ENCODE measurements at places on chromosomes 1 and 21. TPM values are rescaled to one million over a fixed set of nuclear protein-coding genes. Genes with fewer than 3 reads are reported as not detected.
A peak's percentile ranks its signal among the peaks of the same experiment; 100 is the strongest.

DNA sequence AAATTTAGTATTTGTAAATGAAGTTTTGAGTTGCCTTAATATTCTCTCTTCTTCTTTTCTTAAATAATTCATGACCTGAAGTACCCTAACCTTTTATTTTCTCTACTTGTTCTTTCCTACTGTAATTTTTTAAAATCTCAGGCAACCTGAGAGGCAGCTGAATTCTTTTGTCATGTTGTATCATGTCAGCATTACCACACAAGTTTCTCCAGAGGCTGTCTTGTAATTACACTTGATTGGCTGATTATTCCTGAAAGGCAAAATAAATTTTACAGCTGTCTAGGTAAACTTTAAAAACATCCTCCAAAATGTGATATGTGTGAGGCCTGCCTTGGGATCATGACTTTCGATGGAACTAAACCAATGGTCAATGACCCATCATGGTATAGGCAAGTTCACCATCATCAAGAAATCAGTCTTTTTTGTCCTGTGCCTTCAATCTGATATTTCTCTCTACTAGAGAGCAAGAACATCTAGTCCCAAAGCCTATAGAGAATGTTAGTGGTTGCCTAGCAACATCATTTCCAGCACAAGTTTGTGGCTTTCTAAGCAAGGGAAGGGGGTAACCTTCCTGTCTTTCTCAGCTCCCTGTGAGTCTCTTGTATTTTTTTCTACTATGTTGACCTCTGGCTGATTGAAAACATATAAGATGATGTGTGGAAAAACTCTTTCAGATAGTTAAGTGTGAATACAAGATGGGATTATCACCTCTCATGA is 115.5 kb downstream of the GABPA start:
- DNase-seq, result no peak
- no peaks in the 10 kb centered on the region for H3K36me3 ChIP-seq
- H3K27me3 ChIP-seq, result no peaks in the 10 kb centered on the region
- H3K27ac ChIP-seq, result no peak overlapping the region
- H3K4me1 ChIP-seq, result no peaks in the 10 kb centered on the region

DNA sequence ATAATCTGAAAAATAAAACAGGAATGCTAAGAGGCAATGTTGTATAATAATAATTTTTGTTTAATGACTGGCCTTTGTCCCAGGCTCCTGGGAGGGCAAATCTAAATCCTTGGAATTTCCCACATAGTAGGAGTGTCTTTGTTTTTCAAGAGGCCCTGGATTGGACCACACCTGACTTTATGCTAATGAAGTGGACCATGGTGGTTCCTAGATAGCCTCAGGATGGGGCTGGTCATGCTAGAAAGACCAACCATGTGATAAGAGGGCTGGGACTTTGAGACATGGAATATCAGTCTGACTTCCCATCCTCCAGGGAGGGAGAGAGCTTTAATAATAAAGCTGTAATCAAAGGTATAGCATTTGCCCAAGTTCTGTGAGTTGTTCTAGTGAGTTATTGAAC is 138.2 kb upstream of the RAB4A start:
- H3K27ac ChIP-seq, result no peak overlapping the region
- H3K36me3 ChIP-seq, result no peaks in the 10 kb centered on the region
- no peak overlapping the region for H3K4me3 ChIP-seq
- DNase-seq, result no peak

GRCh38 chr1:229482511-229482910 is 25.6 kb downstream of the NUP133 start:
- DNase-seq, result no peak
- H3K27me3 ChIP-seq, result no peaks in the 10 kb centered on the region
- no peaks in the 10 kb centered on the region for H3K4me1 ChIP-seq
- H3K27ac ChIP-seq, result no peak overlapping the region

DNA sequence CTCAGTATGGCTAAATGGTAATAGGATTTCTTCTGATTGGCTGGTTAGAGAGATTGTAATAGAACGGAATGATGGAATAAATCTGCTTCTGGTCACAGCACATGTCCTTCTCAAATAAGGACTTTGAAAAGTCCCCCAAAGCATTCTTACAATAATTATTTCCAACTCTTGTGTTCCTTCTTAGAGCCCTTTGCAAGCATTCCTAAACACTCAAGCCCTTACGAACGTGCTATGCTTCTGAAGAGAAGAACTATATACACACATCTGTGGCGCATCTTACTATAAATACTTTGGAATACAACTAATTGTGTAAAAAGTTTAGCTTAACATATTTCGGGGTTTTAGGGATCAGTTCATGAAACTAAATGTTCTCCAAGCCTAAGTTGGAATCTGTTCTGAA is 25.6 kb downstream of the CLIC4 start:
- H3K4me1 ChIP-seq, result no peaks in the 10 kb centered on the region
- H3K36me3 ChIP-seq, result no peaks in the 10 kb centered on the region
- no peak overlapping the region for H3K27ac ChIP-seq
- no peak for DNase-seq
- H3K4me3 ChIP-seq, result no peak overlapping the region

Gene ERMAP
- 5.0 TPM for polyA plus RNA-seq

Gene SLC6A9
- 0.82 TPM for polyA plus RNA-seq

- H3K27ac ChIP-seq, result no peak overlapping the region
- no peak for DNase-seq
- H3K4me1 ChIP-seq, result peaks cover 6% of the 10 kb centered on the region
- H3K4me3 ChIP-seq, result no peak overlapping the region
- H3K36me3 ChIP-seq, result no peaks in the 10 kb centered on the region
These were observed 15.6 kb upstream of the MAP10 start for GRCh38 chr1:232789651-232790050.

GRCh38 chr1:228334954-228335353 is 71.7 kb downstream of the TRIM11 start:
- H3K4me1 ChIP-seq, result no peaks in the 10 kb centered on the region
- no peak overlapping the region for H3K27ac ChIP-seq
- no peak for DNase-seq
- peaks cover 26% of the 10 kb centered on the region for H3K36me3 ChIP-seq
- no peak overlapping the region for H3K4me3 ChIP-seq

DNA sequence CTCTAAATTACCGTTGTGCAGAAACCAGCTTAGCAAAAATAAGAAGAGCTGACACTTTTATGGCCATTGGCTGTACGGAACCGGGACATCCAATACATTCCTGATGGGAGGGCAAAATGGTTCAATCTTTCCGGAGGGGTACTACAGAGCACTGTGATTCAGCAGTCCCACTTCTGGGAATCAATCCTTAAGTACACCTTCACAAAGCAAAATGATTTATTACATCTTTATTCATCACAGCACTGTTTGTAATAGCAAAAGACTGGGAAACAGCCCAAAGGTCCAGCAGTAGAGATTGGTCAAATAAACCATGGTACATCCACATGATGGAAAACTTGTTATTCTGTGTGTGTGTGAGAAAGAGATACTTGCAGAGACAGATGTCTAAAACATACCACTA is 9.7 kb downstream of the GNG12 start:
- H3K4me1 ChIP-seq, result no peaks in the 10 kb centered on the region
- no peak overlapping the region for H3K4me3 ChIP-seq
- DNase-seq, result no peak
- H3K27me3 ChIP-seq, result peaks cover 4% of the 10 kb centered on the region
- no peak overlapping the region for H3K27ac ChIP-seq

GRCh38 chr1:21623410-21623961 is 45.7 kb downstream of the RAP1GAP start:
- H3K27me3 ChIP-seq, result peaks cover 15% of the 10 kb centered on the region
- DNase-seq, result no peak
- no peak overlapping the region for H3K27ac ChIP-seq

Gene SEC16B
- polyA plus RNA-seq, result 1.6 TPM

DNA sequence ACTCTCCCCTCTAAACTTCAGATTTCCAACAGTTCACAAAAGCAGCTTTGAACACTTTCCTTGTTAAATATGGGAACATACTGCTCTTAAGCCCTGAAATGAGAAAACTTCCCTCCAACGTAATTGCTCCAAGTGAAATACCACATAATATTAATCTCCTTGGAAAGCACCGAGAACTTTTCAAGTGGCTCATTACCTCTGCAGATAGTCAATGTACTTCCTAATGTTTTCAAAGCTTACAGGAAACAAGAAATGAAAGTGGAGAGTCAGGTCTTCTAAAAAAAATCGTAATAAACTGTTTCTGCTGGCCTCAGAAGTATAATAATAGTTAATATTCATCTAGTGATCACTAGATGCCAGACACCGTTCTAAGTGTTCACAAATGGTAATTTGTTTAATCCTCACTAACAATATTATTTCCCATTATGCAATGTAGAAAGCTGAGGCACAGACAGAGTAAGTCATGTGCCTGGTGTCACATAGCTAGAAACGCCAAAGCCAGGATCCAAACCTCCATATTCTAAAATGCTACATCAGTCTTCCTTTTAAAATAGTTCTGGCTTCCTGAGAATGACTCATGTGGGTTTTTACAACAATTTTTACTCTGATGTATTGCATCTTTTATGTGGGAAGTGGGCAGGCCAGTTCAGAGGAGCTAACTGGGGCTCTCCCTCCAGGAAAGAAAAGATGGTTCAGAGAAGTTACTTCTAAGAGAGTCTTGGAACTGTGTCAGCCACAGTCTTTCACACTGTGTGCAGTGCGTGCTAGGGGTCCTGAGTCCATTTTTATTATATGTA is 177.2 kb downstream of the PLPPR4 start:
- H3K4me1 ChIP-seq, result no peaks in the 10 kb centered on the region
- no peak overlapping the region for H3K4me3 ChIP-seq
- no peak for DNase-seq
- no peak overlapping the region for H3K27ac ChIP-seq
- H3K27me3 ChIP-seq, result no peaks in the 10 kb centered on the region
- H3K36me3 ChIP-seq, result no peaks in the 10 kb centered on the region

- H3K27ac ChIP-seq, result no peak within 1 kb of the TSS
- H3K4me3 ChIP-seq, result no peak within 1 kb of the TSS
- peaks cover 99% of the 10 kb centered on the region for H3K27me3 ChIP-seq
These were observed at the start of gene OLIG2 for GRCh38 chr21:33025489-33026442. Gene OLIG2, plus strand, starts transcription at chr21:33025935. Its CDS starts 928 bp downstream, at chr21:33026863.

Gene KCNQ4
- 1.1 TPM for polyA plus RNA-seq

Gene PTGS2
- 1.5 TPM for polyA plus RNA-seq

DNA sequence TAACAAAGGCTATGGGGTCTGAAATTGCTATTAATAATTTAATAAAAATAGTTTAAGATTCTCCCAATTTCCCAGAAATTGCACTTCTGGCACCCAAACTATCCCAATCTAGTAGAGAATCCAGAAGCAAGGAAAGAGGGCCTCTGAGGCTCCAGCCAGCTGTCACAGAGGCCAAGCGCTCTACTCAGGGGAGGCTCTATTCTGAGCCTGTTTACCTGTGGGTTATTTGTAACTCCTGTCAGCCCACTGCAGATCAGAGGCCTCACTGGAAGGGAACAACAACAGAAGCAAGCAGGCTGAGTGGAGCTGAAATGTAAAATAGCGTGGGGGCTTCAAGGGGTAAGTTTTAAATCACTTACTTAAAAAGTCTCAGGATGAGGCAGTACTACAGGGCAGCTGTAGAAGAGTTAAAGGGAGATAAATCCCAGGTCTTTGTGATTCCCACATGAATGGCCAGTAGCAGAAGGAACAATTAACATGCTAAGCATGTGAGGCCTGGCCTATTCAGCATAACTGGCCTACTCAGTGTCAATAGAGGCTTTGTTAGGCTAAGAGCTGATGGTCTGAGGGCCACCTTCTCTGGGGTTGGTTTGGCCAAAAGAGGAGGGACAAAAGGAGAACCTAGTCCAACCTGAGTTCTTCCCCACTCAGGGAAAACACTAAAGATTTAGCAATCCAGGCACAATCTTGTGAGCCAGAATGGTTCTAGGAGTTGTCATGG is 12.8 kb downstream of the ZNF687 start:
- H3K4me1 ChIP-seq, result no peaks in the 10 kb centered on the region
- no peaks in the 10 kb centered on the region for H3K27me3 ChIP-seq
- no peak for DNase-seq
- H3K4me3 ChIP-seq, result no peak overlapping the region
- no peak overlapping the region for H3K27ac ChIP-seq

Gene CLIC6
- 22.6 TPM for polyA plus RNA-seq

- no peak for DNase-seq
- peaks cover 35% of the 10 kb centered on the region for H3K4me1 ChIP-seq
- H3K4me3 ChIP-seq, result no peak overlapping the region
- no peak overlapping the region for H3K27ac ChIP-seq
These were observed 216.0 kb downstream of the S1PR1 start for GRCh38 chr1:101452825-101453224.

DNA sequence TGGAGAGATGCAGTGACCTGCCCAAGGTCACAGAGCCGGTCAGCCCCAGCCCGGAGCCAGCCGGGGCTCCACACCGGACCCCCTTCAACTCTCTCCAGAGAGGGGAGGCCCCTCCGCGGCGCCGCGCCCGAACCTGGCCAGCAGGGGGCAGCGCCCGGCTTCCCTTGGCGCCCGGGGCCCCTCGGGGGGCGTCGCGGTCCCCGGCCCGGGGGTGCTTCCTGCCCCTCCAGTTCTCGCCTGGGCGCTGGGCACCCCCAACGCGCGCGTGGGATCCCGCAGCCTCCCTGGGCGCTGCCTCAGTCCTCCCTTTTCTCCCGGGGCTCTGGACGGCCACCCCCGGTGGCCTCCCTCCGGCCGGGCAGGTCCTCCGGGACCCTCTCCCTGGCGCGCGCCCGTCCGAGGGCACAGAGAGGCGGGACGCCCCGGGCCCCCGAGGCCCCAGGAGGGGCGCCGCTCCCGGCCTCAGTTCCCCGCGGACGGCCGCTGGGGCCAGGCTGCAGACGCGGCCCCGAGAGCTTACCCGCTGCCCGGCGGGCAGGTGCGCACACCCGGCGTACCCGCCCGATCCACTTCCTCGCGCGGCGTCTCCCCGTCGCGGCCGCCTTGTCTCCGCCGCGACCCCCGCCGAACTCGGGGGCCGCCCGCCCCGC is 406 bp downstream of the HTR1D start:
- H3K27me3 ChIP-seq, result peaks cover 30% of the 10 kb centered on the region
- H3K4me3 ChIP-seq, result peak overlapping the region; percentile 31
- H3K27ac ChIP-seq, result no peak overlapping the region
- peak; percentile 2 for DNase-seq

Gene APOBEC4
- 0.02 TPM for polyA plus RNA-seq

GRCh38 chr1:243731301-243731891 is 118.6 kb downstream of the AKT3 start:
- H3K4me1 ChIP-seq, result peaks cover 4% of the 10 kb centered on the region
- H3K4me3 ChIP-seq, result no peak overlapping the region
- no peaks in the 10 kb centered on the region for H3K27me3 ChIP-seq
- peaks cover 12% of the 10 kb centered on the region for H3K36me3 ChIP-seq

GRCh38 chr1:245812278-245812677 is 657.5 kb downstream of the KIF26B start:
- H3K27me3 ChIP-seq, result no peaks in the 10 kb centered on the region
- no peak for DNase-seq
- no peaks in the 10 kb centered on the region for H3K4me1 ChIP-seq
- H3K36me3 ChIP-seq, result no peaks in the 10 kb centered on the region

DNA sequence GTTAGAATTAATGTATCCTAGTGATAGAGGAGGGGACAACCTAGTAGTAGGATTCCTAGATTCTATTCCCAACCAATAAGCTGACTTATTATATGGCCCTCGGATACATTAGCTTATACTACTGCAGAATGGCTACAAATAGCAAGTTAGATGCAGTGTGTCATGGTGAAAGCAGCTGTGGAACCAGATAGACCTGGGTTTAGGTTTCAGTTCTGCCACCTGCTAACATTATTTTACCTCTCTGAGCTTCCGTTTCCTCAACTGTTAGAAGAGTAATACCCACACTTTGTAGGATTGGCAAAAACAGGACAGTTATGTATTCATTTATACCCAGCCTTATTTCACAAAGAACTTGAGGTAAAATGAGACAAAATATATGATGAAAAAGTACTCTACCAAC is 21.6 kb upstream of the MAGOH start:
- no peak overlapping the region for H3K4me3 ChIP-seq
- H3K36me3 ChIP-seq, result peaks cover 55% of the 10 kb centered on the region
- no peaks in the 10 kb centered on the region for H3K27me3 ChIP-seq
- H3K27ac ChIP-seq, result no peak overlapping the region

Gene SHISAL2A
- 2.6 TPM for polyA plus RNA-seq

All from thymus (tissue), 14 donors.